Cardiac fibroblast (primary cell): ENCODE measurements at places on chromosomes 12 and 14.
A peak's percentile ranks its signal among the peaks of the same experiment; 100 is the strongest.

DNA sequence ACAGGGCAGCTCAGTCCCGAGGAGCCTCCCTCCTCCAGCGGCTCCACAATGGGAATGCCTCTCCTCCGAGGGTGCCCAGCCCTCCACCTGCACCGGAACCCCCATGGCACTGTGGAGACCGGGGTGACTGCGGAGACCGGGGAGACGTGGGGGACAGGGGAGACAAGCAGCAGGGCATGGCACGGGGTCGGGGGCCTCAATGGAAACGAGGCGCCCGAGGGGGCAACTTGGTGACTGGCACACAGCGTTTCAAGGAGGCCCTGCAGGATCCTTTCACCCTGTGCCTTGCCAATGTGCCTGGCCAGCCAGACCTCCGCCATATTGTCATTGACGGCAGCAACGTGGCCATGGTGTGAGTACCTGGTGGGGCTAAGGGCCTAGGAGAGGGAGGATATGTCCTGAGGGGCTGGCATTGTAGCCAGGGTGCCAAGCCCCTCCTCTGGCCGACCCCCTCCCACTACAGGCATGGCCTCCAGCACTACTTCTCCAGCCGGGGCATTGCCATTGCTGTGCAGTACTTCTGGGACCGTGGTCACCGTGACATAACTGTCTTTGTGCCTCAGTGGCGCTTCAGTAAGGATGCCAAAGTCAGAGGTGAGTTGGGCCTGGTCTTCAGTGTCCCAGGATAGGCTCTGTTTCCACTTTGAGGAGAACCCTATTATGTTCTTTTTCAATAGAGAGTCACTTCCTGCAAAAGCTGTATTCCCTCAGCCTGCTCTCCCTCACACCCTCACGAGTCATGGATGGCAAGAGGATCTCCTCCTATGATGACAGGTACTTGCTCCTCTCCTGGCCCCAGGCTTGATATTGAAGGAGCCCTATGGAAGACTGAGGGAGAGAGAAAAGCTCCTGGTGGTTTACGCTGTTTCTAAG lies 2.7 kb downstream of the KHNYN start:
- no peak for DNase-seq

GRCh38 chr12:100154474-100155247 lies 12.0 kb upstream of the BLTP3B start:
- DNase-seq = peak; percentile 72

DNA sequence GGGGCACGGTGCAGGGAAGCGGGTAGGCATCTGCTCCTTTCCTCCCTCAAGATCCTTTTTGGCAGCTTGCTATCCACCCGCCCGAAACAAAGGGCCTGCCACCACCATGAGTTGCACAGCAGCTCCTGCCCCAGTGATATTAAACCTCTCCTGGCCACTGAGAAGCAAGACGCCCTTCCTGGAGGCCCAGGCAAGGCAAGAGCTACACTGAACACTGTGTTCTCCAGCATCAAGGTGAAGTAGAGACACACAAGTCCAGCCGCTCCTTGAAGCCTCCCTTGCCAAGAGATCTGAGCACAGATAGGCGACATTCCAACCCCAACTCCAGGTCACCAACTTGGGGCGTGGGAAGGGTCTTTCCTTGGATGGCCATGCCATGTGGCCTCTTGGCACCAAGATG lies 70.9 kb downstream of the ACTN1 start:
- no peak for DNase-seq

DNA sequence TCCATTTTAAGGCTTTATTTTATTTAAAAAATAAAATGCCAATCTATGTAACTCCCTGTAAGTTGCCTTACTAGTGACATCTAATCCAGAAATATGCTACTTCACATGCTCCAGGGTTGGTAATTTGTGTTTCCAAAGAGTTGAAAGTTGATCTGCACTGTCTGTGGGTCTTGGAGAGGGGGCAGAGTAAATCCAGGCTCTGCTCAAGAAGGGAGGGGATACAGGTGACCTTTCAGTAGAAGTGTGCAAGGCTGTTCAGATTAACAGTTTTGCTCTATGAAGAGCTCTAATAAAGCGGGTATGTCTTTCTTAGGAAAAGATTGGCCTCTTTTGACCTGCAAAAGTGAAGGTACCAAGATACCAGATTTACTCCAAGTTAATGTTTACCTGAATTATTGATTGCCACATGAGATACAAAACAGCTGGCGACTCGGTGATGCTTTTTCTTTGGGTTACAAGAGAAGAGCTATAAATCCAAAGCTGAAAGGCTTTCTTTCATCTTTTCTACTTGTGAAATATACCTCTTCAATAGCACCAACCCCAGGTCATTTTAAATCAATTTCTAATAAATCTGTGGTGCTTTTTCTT lies 75.6 kb upstream of the FLRT2 start:
- DNase-seq = no peak

DNA sequence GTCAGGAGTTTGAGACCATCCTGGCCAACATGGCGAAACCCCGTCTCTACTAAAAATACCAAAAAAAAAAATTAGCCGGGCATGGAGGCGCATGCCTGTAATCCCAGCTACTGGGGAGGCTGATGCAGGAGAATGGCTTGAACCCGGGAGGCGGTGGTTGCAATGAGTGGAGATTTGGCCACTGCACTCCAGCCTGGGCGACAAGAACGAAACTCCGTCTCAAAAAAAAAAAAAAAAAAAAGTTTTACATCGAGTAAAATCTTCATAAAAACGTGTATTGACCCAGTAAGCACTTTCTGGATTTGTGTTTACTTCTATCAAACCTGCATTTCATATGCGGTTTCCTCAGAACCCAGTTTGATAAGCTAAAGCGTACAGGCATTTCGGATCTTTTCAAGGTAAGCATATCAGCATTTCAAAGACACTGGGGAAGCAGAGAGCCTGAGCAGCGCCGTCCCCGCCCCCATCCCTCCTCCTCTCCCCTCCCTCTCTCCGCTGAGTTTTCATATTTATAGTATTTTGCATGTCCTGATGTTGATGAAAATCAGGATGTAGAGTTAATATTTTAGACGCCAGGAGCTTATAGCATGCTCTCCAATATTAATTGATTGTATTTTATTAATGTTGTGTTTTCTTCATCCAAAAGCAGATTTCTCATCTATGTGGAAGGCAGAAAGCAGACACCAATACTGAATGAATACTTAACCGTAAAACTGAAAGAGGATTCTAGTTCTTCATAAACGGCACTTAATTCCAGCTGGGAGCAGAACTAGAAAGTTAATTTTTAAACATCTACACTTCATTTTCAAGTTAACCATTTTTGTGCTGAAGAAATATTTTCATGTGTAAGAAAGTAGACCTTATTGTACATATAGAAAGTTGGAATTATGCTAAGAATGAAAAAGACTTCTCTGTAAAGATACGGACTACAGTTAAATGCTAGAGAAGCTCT lies 9.2 kb upstream of the HIP1R start:
- no peak for DNase-seq

GRCh38 chr14:23090254-23090636 lies 4.7 kb downstream of the ACIN1 start:
- DNase-seq = no peak

DNA sequence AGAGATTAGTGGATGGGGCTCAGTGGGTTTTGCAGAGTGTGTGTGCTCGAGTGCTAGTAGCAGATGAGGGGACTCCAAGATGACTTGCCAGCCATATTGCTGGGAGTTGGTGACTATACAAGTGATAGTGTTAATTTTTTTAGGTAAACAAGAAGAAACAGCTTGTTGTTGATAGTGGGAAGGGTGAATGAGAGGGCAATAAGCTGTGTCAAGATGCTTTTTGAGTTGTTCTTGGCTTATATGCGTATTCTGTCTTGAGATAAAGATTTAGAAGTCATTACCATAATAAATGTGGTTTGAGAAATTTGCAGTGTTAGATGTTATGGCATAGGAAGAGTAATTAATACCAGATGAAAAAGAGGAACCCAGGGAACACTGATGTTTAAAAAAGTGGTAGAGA lies 75.3 kb downstream of the RCOR1 start:
- DNase-seq = no peak

- no peak for DNase-seq
These were observed 11.0 kb upstream of the OAS2 start for GRCh38 chr12:112967306-112967705.

DNA sequence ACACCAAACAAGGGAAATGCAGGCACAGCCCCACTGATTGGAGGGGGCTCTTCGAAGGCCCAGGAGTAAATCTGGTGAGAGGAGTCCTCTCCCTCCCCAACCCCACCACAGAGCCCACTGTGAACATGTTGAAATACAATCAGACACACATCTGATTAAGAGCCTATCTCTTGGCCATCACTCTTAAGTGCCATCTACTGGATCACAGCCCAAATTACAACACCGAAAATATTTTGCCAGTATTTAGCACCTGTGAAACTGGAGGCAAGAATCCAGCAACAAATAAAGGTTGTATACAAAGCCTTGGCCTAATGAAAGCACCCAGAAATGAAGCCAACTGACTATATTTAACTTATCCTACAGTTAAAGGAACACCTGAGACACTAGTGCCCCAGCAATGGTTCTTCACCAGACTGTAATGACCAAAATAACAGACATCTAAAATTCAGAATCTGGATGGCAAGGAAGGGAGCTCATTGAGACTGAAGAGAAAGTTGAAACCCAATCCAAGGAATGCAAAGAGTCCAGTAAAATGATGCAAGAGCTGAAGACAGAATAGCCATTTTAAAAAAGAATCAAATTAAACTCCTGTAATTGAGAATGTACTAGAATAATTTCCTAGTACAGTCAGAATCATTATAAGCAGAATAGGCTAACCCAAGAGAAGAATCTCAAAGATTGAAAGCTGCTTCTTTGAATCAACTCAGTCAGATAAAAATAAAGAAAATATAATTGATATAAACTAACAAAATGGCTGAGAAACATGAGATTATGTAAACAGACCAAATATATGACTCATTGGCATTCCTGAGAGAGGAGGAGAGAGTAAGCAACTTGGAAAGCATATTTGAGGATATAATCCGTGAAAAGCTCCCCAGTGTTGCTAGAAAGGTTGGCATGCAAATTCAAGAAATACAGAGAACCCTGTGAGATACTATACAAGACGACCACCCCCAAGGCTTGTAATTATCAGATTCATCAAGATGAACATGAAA lies 1117.0 kb downstream of the FLRT2 start:
- peak; percentile 44 for DNase-seq

GRCh38 chr12:26452511-26452910 lies 257.1 kb downstream of the SSPN start:
- DNase-seq = no peak

DNA sequence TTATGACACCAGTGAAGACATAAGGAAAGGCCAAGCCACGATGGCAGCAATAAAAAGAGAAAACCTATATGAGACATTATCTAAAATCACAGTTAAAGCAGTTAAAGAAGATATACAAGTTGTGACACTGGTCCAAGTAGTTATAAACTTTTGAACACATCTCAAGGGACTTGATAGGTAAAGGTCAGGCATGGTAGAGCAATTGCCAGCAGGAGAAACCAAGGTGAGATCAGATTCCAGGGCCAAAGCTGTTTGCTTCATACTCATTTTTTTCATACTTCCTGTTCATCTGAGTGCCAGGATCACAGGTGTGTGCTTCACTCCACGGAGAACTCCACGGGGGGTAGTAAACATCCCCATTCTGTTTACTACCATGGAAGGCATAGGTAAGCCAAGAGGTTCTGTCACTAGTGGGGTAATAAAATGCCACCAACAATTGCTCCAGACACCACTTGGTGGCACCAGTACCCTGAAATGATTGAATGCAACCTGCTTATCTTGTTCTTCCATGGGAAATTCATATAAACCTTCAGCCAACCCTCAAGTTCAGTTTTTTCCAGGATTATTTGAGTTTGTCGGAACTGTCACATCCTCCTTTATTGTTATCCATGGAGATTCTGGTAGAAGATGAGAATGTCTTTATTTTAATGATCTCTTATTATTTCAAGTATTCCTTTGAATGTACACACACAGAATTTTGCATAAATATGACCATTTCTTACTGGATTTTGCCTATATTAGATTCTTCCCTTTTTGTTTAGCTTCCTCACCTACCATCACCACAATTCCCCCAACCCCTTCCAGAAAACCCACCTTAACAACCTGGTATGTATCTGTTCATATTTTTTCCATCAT lies 59.2 kb upstream of the TSPAN8 start:
- DNase-seq = peak; percentile 63

DNA sequence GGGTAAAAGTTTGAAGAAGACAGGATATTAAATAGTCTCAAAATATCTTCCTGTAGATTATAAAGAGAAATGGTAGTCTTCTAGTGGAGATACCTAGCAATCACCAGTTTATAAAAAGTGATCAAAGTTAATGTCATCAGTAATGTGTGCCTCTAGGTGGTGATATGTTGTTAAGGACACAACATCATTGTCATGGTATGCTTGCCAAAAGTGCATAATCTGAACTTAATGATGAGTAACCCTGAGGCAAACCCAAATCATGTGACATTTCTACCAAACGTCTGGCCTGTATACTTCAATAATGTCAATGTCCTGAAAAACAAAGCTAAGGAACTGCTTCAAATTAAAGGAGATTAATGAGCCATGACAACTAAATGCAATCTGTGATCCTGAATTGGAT lies 214.7 kb downstream of the PHLDA1 start:
- peak; percentile 66 for DNase-seq

- DNase-seq = no peak
These were observed 7.3 kb downstream of the GIT2 start for GRCh38 chr12:109988903-109989302.

GRCh38 chr14:83291714-83292113 lies 1758.1 kb upstream of the SEL1L start:
- no peak for DNase-seq

DNA sequence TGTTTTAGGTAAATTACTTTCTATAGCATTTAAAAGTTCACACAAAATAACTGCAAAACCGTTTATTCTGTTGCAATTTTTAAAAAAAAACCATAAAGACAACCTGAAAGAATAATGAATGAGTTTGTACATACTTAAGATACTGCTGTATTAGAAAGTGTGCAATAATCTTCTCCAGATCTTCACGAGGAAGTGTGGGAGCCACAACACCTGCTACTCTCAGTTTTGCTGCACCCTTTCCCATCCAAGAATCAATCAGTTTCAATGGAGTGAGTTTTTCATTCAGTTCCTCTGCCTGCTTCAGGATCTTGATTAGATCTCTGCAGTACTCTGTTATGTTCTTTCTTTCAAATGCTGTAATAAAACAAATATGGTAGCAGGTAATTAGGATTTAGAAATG lies 30.1 kb downstream of the RECQL start:
- DNase-seq = no peak

GRCh38 chr12:50825372-50825838 lies 17.3 kb upstream of the TMPRSS12 start:
- peak; percentile 88 for DNase-seq

- DNase-seq = no peak
These were observed 12.4 kb downstream of the ITGA7 start for GRCh38 chr12:55695349-55695748.

GRCh38 chr14:75993567-75994041 lies 8.0 kb downstream of the IFT43 start:
- no peak for DNase-seq

- peak; percentile 88 for DNase-seq
These were observed 8.9 kb downstream of the ANG start for GRCh38 chr14:20697273-20698017.

GRCh38 chr14:39228509-39229221 lies 5.0 kb upstream of the MIA2 start:
- no peak for DNase-seq

DNA sequence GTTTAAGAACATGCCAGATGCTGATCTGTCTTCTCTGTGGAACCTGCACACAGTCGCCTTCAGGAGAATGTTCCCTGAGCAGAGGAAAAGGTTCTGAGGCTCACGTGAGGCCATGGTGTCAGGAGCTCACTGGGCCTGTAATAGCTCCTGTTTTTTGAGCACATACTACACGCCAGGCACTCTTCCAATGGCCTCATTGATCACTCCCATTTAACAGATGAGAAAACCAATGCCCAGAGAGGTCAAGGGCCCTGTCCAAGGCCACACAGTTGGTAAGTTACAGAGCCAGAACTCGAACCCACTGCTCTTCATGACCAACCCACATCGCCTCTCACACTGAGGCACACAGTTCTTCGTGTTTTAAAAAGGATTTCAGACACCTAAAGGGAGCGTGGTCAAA lies 7.3 kb upstream of the HHIPL1 start:
- DNase-seq = no peak
